C1 segment of cervical spinal cord (tissue), 14 donors: ENCODE measurements at places on chromosomes 5 and 9.

GRCh38 chr9:84652496-84653120, 16.9 kb upstream of the NTRK2 start:
- DNase-seq: no peak

- no peak for DNase-seq
Measured at GRCh38 chr5:81878333-81878732, 93.5 kb upstream of the ATG10 start.

DNA sequence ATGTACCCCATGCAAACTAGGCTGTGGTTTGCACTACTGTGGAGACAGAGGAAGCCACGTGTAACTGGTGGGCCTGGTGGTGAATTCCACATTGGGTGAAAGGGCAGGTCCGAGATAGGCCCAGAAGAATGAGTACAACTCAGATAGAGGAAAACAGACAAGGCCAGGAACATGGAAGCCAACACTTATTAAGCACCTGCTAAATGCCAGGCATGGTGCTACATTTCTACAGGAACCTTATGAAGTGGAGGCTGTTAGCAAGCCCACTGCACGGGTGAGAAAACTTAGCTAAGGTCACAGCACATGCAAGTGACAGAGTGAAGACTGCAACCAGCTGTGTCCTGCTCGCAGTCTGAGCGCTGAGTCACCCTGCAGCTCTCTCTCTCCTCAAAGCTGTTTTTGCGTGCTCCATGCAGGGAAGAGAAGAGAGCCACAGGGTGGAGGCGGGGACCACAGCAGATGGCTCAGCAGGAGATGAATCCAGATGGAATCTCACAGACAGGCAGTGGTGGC, 65.5 kb upstream of the SPTLC1 start:
- DNase-seq: no peak

GRCh38 chr5:117417501-117417900, 842.9 kb upstream of the SEMA6A start:
- no peak for DNase-seq

GRCh38 chr5:81353189-81353588, 40.7 kb downstream of the ACOT12 start:
- no peak for DNase-seq

- no peak for DNase-seq
Measured at GRCh38 chr9:117414906-117415331, at the start of gene ASTN2. Gene ASTN2 (minus strand): TSS chr9:117415057. CDS start chr9:117414938, 119 bp downstream.

DNA sequence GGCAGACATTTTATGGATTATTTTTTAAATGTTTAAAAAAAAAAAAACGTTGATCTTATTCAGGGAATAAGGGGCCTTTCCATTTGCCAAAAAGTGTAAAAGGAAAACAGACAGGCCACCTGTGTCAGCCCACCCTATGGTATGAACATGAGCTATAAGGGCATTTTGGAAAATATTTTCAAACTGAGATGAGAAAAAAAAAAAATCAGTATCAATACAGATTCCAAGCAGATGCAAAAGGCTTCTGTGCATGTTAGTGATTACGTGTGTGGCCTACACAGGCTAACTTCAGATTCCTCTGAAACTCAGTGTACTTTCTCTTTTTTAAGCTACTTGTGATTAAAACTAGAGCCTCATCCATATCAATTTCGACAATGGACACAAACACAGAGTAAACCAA, 189.9 kb downstream of the BNC2 start:
- no peak for DNase-seq
